ENCODE measurements at places on chromosomes 3 and 15.

- DNase-seq = peak; percentile 7
Observed at GRCh38 chr3:160400030-160400701, 716 bp downstream of the SMC4 start.

DNA sequence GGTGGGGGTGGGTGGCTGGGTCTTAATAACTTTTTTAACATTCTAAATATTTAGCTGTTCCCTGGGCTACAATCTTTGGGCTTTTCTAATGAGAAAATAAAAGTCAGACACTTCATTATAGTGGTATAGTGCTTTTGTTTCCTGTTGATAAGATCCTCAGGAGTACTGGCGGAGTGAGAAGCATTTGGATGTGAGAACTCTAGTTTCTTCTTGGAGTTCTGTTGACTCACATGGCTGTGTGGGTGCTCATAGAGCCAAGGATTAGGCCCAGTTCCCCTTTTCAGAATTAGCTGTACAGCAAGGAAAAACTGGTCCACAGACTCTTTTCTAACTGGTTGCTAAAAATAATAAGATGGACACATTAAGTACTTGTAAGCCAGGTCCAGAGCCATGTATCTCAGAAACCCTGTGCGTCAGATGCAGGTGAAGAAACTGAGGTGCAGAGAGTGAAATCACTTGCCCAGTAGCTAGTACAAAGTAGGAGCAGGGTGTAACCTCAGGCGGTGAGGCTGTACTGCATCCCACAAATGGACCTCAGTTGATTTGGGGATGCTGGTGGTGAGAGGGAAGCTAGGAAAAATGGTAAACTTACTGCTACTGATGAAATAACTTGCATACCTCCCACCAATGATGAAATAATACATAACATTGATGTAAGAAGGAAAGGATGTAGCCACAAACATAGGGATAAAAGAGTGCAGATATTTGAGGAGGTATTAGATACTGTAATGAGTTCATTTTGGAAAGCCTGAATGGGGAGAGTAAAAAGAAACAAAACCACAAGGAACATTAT lies 2.3 kb downstream of the ITPR1 start:
- DNase-seq = no peak

DNA sequence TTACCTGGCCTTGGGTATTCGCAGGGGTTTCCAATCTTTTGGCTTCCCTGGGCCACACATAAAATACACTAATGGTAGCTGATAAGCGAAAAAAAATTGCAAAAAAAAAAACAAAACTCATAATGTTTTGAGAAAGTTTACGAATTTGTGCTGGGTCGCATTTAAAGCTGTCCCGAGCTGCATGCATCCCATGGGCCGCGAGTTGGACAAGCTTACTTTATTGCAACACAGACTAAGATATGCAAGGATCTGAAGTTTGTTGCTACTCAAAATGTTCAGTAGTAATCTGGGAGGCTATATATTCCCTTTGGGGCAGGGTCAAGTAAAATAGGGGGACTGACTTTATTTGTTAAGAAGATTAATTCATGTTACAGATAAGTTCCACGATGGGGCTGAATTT lies 247.9 kb downstream of the CD47 start:
- no peak for DNase-seq

DNA sequence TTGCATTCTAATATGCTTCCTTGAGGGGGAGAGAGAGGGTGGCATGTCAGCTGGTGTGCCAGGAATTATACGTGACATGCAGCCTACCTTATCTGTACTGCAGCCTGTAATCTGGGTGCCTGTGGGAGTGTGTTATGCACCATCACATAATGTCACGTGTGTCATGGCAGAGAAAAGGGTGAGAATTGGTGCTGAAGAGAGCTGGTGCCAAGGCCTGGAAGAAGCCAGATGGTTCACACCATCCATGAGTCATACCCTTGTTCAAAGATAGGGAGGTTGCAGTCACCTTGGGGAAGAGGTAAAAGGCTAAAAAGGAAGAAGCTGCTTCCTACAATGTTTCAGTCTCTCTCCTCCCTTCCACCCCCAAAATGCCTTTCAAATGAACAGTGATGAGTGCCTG lies 5.3 kb downstream of the BRPF1 start:
- no peak for DNase-seq

- no peak for DNase-seq
Observed at GRCh38 chr3:21417991-21418390, 333.0 kb downstream of the ZNF385D start.

GRCh38 chr3:113832477-113833164 lies 6.0 kb upstream of the GRAMD1C start:
- DNase-seq = no peak

GRCh38 chr3:58161435-58162398 lies 49.1 kb downstream of the DNASE1L3 start:
- DNase-seq = no peak

- no peak for DNase-seq
Observed at GRCh38 chr3:27675287-27675686, 46.8 kb downstream of the EOMES start.

DNA sequence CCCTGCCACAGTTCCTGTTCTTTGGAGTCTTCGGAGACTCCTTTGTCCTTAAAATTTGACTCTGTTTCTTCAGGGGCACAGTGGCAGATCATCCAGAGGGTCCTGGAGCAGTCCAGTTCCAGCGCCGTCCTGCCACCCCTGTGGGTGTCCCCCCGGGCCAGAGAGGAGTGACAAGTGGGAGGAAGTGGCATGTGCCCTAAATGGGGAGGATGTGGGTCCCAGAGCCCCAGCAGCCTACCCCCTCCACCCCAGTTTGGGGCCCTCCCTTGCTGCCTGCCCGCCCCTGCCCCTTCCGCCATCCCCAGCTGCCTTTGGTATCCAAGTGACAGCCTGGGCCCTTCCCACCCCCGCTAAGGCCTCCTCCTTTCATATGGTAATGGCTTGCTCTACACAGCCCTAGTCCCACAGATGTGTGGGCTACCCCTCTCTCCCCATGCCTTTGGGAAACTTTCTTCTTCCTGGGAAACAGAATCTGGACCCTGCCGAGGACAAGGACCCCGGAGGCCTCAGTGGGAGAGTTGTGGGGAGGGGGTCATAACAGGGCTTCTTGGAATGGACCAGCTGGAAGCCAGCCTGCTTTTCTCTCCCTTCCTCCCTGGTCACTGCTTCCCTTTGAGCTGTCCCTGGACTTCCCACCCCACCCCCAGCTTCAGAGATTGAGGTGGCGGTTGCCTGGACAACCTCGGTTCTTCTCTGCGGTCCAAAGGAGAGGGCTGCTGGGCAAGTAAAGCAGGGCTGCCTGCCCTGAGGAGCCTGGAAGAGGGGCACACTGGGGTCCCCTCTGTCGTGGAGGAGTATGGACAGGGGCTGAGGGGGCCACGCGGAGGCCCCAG lies 43.2 kb downstream of the KLHL25 start:
- no peak for DNase-seq

- DNase-seq = no peak
Observed at GRCh38 chr15:86804406-86804805, 724.7 kb downstream of the AGBL1 start.

GRCh38 chr15:73822998-73823397 lies 50.4 kb upstream of the TBC1D21 start:
- DNase-seq = no peak

- no peak for DNase-seq
Observed at GRCh38 chr3:43953380-43953779, 262.6 kb downstream of the ABHD5 start.

- no peak for DNase-seq
Observed at GRCh38 chr3:29610781-29611180, 329.9 kb downstream of the RBMS3 start.

GRCh38 chr15:90979582-90979981 lies 14.8 kb downstream of the PRC1 start:
- no peak for DNase-seq

GRCh38 chr15:56814429-56814828 lies 81.1 kb upstream of the ZNF280D start:
- no peak for DNase-seq

Measured in activated T-cell treated with anti-CD3 and anti-CD28 coated beads for 4 hours (primary cell).